Naive thymus-derived CD8-positive, alpha-beta T cell (primary cell): ENCODE measurements at places on chromosomes 2 and 18. TPM values are rescaled to one million over a fixed set of nuclear protein-coding genes. Genes with fewer than 3 reads are reported as not detected.

STON1 gene
- 2.8 TPM for total RNA-seq

DNA sequence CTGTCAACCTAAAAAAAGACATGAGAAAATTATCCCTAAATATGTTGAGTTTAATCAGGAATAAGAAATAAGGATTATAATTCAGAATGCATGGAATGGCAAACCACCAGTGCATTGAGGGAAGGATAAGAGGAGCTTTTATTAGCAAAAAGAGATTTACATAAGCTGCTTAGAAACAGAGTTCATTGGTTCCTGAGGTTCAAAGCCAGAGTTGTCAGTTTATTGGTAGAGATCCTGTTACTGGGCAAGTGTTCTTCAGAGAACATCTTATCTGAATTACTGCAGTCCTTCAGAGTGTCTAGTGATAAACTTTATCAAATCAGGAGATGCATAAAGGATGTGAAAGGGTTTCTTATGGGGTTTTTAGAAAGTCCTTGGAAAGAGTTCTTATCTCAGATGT is 76.0 kb upstream of the MEX3C start:
- no peak overlapping the region for H3K4me3 ChIP-seq
- H3K4me1 ChIP-seq = no peaks in the 10 kb centered on the region
- no peaks in the 10 kb centered on the region for H3K27me3 ChIP-seq
- H3K36me3 ChIP-seq = no peaks in the 10 kb centered on the region
- DNase-seq = no peak

GRCh38 chr2:69100220-69100723 is 87.3 kb downstream of the ANTXR1 start:
- H3K27me3 ChIP-seq = peaks cover 4% of the 10 kb centered on the region
- H3K4me1 ChIP-seq = no peaks in the 10 kb centered on the region
- H3K4me3 ChIP-seq = no peak overlapping the region
- H3K27ac ChIP-seq = no peak overlapping the region

DNA sequence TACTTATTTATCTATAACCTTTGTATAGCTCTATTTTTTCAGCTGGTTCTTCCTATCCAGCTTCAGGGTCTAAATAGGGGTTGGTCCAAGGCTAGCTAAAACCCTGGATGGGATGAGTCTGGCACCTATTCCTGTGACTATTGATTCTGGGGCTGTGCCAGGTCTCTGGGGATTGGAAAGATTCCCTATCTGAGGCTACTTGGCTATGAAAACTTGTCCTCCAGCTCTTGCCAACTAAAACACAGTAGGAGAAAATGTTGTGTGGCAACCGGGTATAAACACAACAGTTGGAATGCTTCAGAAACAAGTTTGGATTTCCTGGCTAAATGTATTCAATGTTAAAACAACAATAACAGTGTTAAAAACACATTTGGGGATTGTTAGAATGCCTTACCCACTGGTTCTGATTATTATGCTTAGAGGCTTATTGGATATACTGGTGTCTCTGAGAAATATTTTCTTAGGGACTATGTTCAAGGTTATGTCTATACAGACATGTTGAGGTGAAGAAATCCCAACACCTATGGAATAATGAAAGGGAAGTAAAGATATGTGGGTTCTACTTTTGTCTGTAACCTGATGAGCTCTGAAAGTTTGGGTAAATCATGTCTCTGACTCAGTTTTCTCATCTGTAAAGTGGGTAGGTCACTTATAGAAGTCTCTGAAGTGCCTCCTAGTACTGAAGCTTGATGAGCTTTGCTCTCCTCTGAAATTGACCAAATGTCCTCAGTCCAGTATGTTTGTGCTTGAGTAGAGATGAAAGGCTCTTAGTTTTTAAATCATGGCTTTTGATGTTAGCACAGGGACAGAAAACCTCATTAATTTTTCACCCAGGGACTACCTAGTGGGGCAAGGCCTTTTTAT is 460.7 kb downstream of the MTX2 start:
- H3K36me3 ChIP-seq = no peaks in the 10 kb centered on the region
- no peaks in the 10 kb centered on the region for H3K27me3 ChIP-seq
- no peak overlapping the region for H3K4me3 ChIP-seq
- DNase-seq = no peak
- no peak overlapping the region for H3K27ac ChIP-seq
- no peaks in the 10 kb centered on the region for H3K4me1 ChIP-seq
